ENCODE measurements at places on chromosomes 5 and 9.
A peak's percentile ranks its signal among the peaks of the same experiment; 100 is the strongest.

GRCh38 chr9:37026113-37026930 lies 7.7 kb downstream of the PAX5 start:
- no peak for DNase-seq

- no peak for DNase-seq
Observed at GRCh38 chr9:16505199-16505598, 365.3 kb downstream of the BNC2 start.

DNA sequence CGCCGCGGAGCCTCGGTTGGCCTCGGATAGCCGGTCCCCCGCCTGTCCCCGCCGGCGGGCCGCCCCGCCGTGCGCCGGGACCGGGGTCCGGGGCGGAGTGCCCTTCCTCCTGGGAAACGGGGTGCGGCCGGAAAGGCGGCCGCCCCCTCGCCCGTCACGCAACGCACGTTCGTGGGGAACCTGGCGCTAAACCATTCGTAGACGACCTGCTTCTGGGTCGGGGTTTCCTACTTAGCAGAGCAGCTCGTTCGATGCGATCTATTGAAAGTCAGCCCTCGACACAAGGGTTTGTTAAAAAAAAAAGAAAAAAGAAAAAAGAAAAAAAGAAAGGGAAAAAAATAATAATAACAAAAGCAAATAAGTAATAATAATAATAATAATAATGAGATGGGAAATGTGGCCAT lies 112.8 kb downstream of the GCNT1 start:
- DNase-seq: no peak

- DNase-seq: no peak
Observed at GRCh38 chr9:108900176-108900575, 33.7 kb downstream of the ELP1 start.

- DNase-seq: no peak
Observed at GRCh38 chr9:10701906-10702305, 89.1 kb upstream of the PTPRD start.

- no peak for DNase-seq
Observed at GRCh38 chr5:54959673-54960418, 25.5 kb downstream of the ESM1 start.

- DNase-seq: peak; percentile 92
Observed at GRCh38 chr9:128007566-128008138, 26.9 kb upstream of the EEIG1 start.

DNA sequence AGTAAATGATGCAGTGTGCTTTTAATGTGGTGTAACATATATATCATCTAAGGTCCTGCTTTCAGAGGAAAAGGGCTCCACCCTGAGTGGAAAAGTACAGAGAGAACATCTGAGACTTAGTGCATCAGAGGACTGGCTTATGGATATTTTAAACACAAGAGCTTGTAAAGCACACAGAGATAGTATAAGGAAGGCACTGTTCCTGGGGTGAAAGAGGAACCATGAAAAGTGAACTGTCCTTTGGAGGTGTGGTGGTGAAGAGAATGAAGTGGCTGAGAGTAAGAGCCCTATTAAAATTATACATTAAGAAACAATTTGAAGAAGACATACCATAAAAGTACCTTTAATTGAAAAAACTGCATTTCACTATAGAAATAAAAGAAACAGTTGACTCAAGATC lies 68.9 kb downstream of the CSF2 start:
- DNase-seq: no peak

DNA sequence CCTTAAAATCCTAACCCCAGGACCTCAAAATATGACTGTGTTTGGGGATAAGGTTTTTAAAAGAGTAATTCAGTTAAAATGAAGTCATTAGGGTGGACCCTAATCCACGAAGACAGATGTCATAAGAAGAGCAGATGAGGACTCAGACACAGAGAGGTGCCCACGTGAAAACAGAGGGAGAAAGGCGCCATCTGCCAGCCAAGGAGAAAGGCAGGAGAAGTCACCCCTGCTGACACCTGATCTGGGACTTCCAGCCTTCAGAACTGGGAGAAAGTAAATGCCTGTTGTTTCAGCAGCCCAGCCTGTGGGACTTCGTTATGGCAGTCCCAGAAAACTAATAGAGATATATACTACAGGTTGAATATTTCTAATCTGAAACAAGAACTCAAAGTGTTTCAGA lies 67.4 kb downstream of the ROR2 start:
- no peak for DNase-seq

- no peak for DNase-seq
Observed at GRCh38 chr9:80157561-80157983, 585.8 kb downstream of the TLE4 start.

DNA sequence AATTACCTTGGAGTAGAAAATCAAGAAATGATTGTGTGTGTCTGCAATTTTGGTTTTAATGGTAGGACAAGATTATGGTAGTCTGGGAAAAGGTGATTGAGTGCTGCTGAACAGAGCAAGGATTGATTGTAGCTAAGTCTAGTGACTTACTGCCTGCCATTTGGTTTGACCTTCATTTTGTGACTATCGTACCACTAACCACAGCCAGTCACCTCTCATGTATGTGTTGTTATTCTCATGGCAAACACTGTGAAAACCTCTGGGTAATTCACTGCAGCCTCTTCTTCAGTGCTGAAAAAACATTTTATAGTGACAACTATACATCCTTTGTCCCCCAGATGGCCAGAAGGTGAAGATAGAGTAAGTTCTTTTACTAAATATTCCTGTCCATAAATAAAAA lies 37.5 kb downstream of the CTNNA1 start:
- DNase-seq: no peak

DNA sequence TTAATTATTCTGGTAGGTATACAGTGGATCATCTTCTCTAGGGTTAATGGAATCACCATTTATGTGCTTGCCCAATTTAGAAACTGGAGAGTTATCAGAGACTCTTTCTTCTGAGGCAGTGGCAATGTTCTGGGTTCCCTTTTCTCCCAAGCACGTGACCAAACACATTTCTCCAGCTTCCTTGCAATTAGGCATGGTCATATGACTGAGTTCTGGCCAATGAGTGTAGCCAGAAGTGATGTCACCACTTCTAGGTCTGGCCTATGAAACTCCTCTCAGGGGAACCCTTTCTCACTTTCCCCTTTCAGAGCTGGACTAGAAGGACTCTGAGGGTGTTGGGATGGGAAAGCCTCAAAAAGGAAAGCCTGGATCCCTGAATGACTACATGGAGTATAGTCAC lies 172.0 kb downstream of the NSG2 start:
- DNase-seq: no peak

GRCh38 chr5:65198456-65199120 lies 283.1 kb downstream of the ADAMTS6 start:
- DNase-seq: no peak

DNA sequence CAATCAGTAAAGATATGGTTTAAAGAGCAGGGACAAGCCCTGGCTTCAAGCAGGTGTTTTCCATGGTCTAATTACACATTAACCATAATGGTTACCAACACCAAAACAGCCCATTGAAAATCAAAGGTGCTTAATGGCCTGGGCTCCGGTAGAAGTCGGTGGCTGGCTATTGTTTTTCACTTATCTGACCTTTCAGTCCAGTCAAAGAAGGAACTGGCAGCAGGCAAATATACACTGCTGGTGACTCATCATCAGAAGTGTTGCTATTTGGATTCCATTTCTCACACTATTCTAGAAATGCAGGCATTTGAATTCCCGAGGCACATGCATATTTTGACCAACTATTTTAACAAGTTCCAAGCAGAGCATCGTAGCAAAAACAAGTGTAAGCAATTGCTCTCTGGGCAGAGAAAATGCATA lies 26.3 kb upstream of the GABRP start:
- DNase-seq: no peak

- peak; percentile 61 for DNase-seq
Observed at GRCh38 chr5:172958331-172959046, 735 bp upstream of the RPL26L1 start.

DNA sequence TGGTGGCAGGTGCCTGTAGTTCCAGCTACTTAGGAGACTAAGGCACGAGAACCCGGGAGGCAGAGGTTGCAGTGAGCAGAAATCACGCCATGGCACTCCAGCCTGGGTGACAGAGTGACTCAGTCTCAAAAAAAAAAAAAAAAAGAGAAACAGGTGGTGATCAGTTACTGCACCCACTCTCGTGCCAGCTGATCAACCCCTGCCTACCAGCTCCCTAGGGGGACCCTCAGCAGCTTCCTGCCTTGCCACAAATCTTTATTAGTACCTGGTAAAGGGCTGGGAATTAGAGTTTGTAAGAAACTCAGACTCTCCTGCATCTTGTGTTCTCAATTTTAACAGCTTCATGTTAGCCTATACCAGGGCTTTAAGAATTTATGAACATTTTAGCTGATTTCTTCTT lies 914.9 kb downstream of the EFNA5 start:
- DNase-seq: no peak

DNA sequence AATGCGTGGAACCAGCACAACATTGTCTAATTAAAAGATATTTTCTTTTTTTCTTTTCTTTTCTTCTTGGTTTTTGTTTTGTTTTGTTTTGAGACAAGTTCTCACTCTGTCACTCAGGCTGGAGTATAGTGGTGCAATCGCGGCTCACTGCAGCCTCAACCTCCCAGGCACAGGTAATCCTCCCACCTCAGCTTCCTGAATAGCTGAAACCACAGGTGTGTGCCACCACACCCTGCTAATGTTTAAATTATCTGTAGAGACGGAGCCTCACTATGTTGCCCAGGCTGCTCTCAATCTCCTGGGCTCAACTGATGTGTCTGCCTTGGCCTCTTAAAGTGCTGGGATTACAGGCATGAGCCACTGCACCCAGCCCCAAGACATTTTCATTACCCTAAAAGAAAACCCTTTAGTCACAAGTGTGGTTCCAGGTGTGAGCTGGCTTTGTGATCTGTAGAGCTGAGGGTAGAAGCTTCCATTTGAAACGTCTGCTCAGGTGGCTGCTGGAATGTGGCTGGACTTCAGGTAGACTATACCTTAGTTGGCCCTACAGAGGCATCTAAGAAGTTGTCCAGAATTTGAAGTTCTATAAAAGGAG lies 19.1 kb upstream of the NEK6 start:
- no peak for DNase-seq

DNA sequence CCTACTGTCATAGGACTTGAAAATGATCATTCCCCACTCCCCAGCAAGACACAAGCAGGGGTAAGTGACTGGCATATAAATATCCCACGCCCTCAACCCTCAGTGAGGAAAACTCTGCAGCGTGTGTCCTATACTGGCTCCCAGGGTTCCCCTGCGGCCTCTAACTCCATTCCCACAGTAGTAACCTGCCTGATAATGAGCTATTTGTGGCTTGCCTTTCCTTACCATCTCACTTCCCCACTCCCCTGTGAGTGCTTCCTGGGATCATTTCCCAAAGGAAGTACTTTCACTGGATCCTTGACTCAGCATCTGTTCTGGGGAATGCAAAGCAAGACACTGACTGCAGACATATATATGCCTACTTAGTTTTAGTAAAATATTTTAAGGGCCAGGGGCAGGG lies 14.3 kb downstream of the CDC14B start:
- no peak for DNase-seq

- no peak for DNase-seq
Observed at GRCh38 chr9:21747175-21747574, 55.3 kb upstream of the MTAP start.

GRCh38 chr5:148833122-148833521 lies 6.7 kb downstream of the ADRB2 start:
- DNase-seq: peak; percentile 46

DNA sequence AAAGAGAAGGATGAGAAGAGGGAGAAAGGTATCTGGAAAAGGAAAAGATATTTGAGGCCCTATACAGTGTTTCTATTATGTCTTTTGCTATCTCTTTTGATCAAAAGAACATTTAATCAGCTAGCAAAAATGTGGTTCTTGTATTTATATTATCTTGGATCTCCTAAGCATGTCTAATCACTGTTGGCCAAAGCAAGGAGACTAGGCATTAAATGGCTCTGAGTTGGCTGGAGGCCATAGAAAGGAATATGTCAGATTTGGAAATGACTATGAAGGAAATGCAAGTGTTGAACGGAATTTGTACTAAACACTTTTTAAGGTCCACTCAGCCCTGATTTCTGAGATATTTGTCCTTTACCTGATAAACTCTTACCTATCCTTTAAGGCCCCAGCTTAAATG lies 22.4 kb upstream of the THG1L start:
- DNase-seq: no peak

DNA sequence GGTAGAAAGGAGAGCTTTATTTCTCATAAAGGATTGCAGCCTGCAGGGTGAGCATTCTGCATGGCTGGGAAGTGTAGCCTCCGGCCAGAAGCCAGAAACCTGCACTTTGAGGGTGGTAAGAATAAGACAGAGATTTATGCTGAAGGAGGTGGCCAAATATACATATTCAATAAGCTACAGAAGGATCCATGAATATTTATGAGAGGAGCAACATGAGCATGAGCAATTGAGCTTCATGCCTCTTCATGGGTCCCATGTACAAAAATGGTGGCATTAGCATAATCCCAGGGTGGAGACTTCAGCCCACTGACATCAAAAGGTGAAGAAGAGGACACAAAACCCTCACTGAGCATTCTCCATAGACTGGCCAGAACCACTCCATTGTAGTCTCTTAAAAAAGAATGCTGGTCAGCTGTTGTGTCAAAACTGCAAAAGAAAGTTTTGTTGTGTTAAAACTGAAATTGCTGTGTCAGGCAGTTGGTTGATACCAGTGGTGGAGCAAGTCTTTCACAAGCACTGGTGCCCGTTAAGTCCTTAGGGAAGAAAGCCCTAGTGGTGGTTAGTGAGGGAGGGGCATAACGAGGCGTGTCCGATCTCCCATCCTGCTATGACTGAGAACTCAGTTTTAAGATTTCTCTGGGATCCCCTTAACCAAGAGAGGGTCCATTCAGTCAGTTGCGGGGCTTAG lies 160.8 kb upstream of the MAP1B start:
- DNase-seq: no peak

DNA sequence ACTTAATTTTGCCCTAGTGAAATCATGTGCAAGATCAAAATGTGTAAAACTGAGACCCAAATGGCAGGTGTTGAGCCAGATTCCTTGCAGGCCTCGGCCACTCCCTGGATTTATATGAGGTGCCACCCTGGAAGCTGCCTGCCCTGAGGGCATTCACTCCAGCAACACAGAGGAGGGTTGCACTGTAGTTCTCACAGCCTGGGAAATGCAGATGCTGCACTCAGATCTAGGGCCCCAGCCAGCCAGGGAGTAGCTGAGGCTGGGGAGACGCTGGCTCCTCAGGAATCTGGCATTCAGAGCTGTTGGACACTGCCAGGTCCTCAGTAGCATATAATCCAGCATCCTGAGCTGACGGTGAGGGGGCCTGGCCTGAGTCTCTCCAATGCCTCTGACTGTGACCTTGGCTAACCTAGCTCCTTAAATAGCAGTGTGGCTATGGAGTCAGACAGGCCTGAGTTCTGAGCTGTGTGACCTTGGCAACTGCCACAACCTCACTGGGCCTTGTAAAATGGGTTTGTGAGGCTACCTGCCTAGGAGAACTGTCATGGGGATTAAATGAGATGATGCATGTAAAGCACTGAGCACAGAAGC lies 8.7 kb downstream of the KCNMB1 start:
- DNase-seq: no peak

- DNase-seq: no peak
Observed at GRCh38 chr5:91712718-91713117, 329.6 kb upstream of the ARRDC3 start.

DNA sequence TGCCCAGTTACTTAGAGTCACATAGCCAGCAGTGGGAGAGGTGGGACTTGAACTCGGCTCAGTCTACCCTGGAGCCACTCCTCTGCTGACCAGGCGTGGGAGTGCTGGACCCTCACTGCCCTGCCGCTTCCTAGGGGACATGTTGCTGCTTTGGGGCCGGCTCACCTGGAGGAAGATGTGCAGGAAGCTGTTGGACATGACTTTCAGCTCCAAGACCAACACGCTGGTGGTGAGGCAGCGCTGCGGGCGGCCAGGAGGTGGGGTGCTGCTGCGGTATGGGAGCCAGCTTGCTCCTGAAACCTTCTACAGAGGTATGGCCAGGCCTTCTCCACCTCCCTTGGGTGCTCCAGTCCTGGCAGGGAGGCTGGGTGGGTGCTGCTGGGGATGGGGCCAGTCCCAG lies 3.4 kb upstream of the CACFD1 start:
- DNase-seq: no peak
